ENCODE measurements at places on chromosomes 11 and 22.
A peak's percentile ranks its signal among the peaks of the same experiment; 100 is the strongest.

GRCh38 chr22:33932997-33933396, 12.7 kb upstream of the LARGE1 start:
- no peak for DNase-seq

GRCh38 chr11:67371189-67371910, 2.0 kb downstream of the CLCF1 start:
- no peak for DNase-seq

- DNase-seq = no peak
Observed at GRCh38 chr22:49103314-49104059, 724.2 kb downstream of the BRD1 start.

GRCh38 chr22:31586137-31586920, 75.7 kb downstream of the PISD start:
- no peak for DNase-seq

GRCh38 chr11:98740321-98740720, 280.4 kb upstream of the CNTN5 start:
- no peak for DNase-seq

- DNase-seq = peak; percentile 37
Observed at GRCh38 chr11:129023968-129024676, 81.5 kb upstream of the TP53AIP1 start.

DNA sequence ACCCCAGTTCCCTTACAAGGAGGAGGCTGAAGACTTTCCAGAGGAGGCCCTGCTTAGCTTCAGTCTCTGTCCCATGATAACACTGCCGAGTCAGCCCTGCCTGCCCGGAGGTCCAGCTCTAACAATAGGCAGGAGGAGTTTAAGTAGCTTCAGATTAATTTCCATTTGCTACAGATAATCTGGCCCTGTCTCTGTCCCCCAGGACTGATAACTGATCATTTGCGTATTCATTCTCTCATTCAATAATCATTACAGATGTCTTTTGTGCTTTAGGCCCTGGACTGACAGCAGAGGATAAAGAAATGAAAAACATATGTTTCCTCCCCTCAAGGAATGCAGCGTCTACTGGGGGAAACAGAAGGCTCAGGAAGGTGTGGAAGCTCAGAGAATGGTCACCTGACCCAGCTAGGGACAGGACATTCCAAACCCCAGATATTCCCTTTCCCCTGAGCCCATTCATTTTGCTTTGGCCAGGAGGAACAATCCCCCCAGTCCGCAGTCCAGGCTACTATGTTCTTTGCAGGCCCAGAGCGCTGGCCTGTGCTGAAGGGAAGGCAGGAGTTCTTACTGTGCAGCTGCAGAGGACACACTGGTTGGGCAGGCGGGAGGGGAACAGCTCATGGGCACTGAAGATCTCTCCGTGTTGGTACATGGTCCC, 20.8 kb downstream of the CHRDL2 start:
- DNase-seq = no peak

DNA sequence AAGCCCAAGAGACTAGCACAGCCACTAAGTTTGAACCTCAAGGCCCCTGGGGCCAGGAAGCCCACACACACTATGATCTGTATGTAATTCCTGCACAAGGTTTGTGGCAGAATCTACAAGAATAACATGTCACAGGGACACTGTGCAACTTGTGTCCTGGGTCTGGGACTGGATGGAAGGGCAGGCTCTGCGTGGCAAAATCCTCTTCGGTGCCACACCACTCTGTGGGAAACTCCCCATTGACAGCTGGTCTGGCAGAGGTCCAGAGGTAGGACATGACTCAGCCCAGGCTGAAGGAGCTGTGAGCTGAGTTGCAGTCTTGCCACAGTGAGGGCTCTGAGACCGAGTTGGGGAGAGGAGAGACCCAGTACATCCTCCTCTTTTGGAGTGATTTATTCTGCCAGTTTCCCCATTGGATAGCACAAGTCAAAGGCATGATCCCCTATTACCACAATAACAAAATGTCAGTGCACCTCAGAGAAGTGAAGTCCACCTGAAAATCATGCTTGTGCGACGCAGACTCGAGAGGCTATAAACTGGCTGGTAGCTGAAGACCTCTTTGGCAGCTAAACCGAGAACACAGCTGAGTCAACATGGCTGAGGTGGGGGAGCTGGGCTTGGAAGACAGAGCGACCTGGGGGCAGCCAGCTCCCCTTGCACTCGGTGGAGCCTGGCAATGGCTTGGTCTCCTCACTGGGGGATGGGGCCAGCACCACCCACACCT, 23.3 kb upstream of the SERPIND1 start:
- DNase-seq = peak; percentile 64

DNA sequence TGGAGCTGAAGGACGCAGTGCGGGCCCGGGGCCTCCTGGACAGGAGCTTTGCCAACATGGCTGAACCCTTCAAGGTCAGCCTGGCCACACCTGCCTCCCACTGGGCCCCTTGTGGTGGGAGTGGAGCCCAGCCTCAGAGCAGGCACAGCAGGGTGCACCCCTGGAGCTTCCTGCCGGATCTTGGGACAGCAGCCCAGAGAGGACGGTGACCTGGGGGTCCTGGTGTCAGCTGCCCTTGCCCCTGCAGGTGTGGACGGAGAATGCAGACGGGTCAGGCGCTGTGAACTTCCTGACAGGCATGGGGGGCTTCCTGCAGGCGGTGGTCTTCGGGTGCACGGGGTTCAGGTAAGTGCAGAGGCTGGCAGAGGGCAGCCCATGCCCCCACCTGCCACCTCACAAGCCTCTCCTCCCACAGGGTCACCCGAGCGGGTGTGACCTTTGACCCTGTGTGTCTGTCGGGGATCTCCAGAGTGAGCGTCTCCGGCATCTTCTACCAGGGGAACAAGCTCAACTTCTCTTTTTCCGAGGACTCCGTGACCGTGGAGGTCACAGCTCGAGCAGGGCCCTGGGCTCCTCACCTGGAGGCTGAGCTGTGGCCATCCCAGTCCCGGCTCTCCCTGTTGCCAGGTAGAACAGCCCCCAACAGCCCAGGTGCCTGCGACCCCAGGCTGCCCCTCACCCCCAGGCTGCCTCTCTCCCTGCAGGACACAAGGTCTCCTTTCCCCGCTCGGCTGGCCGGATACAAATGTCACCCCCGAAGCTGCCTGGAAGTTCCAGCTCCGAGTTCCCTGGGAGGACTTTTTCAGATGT, 5.1 kb downstream of the PGGHG start:
- DNase-seq = peak; percentile 73

Data from posterior cingulate gyrus (tissue), 11 donors.